ENCODE measurements at places on chromosomes 3 and 15.

DNA sequence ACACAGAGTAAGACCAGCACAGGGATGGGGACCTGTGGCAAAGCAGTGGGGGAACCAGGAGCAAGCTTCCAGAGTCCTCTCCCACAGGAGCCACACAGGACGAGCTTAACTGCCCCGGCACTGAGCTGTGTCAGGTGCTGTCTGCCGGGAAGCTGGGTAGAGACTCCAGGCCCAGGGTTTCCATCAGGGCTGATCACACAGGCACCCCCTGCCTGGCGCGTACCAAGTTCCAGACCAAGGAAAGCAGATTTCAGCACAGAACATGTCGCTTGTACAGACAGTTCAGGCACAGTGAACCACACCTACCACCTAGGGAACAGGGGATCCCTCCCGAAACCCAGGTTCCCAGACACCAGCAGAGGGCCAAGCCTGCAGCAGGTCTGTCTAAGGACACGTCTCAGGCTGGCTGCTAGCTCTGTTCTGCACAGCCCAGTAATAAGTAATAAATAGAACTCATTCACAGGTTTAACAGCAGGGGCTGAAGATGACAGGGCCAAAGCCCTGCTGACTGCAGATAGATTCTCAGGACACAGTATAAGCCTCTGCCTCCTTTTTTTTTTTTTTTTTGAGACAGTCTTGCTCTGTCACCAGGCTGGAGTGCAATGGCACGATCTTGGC lies 30.2 kb upstream of the OCA2 start:
- no peak for DNase-seq

- DNase-seq: no peak
Measured at GRCh38 chr3:51395493-51396213, 4.6 kb downstream of the RBM15B start.

GRCh38 chr3:128231606-128232005 lies 78.3 kb downstream of the EEFSEC start:
- DNase-seq: no peak

GRCh38 chr15:98745650-98746374 lies 97.5 kb downstream of the IGF1R start:
- DNase-seq: no peak

DNA sequence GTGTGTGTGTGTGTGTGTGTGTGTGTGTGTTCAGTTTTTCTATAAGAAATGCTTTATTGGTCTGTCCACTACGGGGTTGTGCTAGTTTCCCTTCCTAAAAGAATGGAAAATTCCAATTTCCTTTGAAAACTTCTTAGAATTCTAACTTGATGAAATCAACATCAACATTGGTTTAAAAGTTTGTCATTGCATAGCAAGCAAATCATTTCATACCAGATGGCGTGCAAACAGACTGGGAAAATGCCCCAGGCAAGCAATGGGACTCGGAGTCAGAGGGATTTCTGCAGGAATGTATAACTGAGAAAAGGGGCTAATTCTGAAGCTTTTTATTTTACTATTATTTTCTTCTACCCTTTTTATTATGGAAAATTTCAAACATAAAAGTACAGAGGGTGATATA lies 13.1 kb upstream of the DYNC1LI1 start:
- DNase-seq: no peak

DNA sequence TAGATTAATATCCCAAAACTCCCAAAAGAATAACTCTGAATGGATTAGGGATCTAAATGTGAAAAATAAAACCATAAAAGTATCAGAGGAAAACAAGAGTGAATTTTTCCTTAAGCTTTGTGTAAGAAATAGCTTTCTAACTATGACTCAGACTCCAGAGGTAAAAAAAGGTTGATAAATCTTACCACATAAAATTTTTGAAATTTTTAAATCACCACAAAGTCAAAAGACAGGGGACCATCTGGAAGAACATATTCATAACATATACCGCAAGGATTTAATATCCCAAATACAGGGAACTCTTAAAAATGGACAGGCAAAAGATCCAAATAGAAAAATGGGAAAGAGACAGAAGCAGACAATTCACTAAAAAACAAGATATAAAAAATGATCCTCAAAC lies 145.0 kb downstream of the ARNT2 start:
- no peak for DNase-seq

GRCh38 chr3:55426486-55426885 lies 60.6 kb downstream of the WNT5A start:
- DNase-seq: no peak

DNA sequence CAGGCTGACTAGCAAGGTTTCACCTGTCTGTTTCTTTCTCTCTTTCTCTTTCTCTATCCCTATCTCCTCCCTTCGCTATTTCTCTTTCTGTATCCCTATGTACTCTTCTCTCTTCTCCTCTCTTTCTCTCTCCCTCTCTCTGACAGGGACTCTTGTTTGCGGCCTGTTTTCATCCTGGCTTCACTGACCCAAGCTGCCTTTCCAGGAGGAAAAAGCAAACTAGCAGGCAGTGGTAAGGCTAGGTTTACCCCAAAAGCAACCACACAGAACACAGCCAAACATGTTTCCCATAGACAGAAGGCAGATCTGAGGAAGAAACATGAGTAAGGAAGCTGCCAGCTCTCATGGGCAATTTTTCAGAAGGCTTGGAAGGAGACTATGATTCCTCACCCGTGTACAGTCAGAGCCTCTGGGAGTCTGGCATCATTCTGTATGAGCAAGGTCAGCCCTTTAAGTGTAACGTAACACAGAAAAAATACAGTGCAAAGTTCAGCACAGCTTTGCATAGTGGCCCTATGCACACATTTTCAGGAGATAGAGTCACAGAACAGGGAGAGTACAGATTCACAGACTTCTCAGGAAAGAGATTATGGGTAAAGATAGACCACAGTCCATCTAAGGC lies 61.0 kb downstream of the OCA2 start:
- DNase-seq: no peak

DNA sequence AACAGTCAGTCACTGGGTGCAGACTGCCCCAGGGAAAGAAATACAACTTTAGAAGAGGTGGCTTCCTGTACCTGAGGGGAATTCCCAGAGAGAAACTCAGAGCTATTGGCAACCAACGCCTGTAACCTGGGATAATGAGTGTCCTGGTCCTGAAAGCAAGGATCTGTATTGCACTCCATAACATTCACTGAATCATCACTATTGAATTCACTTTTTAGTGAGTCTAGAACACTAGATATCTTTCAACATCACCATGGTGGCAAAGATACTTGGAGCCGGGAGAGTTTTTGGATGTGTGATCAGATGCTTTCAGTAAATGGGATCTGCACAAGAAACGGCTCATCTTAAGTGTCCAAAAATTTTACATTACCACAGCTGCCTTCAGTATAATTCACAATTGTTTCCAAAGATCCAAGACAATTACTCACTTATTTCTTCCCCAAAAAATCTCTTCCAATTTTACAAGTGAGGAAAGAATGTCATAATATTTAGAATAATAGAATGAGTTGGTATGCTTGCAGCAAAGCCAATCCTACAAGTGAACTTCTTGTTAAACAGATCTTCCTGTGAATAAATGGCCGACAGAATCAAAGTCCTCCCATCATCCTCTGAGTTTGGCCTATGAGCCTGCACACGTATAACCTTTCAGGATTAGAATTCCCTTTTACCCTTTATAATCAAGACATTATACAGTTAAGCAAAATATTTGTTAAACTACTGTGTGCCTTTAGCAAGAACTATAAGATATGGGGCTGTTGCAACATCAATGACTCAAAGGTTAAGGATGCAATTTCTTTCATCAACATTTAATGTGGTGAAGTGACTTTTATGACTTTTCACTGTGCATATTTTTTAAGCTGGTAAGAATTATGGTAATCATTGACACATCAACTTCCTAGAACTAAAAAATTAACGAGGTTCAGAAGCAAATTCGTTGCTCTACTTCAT lies 243.3 kb upstream of the COL8A1 start:
- DNase-seq: no peak

DNA sequence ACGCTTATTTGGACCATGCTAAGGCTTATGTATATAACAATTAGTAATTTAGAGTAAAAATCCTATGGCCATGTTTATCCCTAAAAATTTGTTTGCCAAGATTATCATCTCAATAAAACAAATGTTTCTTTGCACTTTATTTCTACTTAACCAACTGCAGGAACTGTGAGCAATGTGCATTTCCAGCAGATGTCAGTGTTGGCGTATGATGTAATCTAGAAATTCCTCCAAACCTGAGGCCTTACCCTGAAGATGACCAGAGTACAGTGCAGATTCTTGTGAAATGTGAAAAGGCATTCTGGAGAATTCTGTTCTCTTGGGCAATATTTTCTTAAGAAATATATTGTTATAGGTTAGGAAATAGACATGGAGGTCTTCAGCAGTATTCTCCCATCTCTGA lies 205.9 kb downstream of the MBNL1 start:
- peak; percentile 34 for DNase-seq

- DNase-seq: no peak
Measured at GRCh38 chr3:9675736-9676290, 26.5 kb downstream of the MTMR14 start.

- DNase-seq: no peak
Measured at GRCh38 chr15:27336676-27337075, 365.7 kb downstream of the GABRG3 start.

GRCh38 chr3:138888560-138888959 lies 53.8 kb upstream of the PIK3CB start:
- no peak for DNase-seq

DNA sequence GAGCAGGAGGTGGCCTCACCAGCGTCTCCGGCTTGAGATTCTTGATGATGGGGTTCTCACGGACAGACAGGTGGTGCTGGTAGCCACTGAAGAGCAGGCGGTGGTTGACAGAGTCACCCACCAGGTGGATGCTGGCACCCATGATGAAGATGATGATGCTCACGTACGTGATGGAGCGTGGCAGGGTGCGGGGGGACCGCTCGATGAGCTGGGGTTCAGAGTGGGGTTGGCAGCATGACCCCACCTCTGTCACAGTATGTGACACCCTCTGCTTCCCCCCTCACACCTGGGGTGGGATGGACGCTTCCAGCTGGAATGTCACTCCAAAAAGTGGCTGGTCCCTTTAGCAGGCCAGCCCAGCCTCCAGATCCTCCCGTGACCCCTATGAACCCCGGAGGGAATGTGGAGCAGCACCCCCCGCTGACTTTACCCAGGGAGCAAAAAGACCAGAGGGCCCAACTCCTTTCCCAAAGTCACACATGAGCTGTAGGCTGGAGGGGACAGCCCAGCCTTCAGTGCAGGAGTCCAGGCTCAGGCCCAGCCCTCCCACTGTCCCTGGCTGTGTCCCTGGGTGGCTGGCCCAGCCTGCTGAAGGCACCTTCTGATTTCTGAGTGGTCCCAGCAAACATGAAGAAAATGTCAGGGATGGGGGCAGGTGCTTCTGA lies 6.7 kb upstream of the CALML4 start:
- DNase-seq: no peak

DNA sequence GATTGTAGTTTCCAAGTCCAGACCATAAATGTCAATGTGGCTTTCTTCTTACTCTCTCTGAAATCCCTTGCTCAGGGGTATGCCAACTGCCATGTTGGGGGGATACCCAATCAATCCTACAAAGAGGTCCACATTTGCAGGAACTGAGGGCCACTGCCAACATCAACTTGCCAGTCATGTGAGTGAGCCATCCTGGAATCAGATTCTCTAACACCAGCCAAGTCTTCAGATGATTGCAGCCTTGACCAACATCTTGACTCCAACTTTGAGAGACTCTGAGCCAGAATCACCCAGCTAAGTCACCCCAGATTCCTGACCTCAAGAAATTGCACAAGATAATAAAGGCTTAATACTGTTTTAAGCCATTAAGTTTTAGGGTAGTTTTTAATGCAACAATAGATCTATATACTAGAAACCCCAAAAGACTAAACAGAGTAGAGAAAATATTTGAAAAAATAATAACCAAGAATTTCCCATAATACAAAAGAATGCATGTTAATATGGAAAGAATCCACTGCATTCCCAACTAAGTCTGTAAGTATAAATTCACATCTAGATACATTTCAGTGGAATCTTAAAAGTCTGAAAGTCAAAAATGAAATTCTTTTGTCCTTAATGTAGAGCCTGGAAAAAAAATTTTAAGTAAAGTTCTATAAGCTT lies 22.4 kb downstream of the ISG20 start:
- DNase-seq: no peak

GRCh38 chr3:59432665-59433064 lies 382.8 kb upstream of the CFAP20DC start:
- no peak for DNase-seq

- DNase-seq: no peak
Measured at GRCh38 chr3:37625690-37626360, 235.9 kb upstream of the CTDSPL start.

DNA sequence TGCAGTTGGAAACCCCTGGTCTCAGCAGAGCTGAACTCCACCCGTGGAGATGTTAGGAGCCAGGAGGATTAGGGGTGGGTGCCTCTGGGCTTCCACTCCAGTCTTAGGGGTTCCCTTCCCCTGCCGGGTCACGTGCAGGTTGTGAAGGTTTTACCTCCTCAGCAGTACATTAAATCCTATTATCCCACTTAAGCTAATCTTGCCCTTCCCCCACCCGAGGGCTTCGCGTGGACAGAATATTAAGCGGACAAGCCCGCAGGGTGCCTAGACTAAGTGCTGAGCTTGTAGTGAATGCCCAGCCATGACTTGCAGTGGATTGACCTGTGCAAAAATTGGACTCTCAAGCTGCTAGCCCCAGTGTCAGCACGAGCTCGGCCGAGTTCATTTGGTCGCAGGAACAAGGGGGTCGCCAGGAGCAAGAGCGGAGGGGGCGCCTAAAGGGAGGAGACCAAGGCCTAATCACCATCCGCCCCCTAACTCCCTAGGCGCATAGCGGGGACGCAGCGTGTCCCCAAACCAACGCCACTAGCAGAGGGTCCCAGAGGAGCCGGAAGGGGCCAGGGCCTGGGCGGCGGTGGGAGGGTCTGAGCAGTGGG lies 498 bp upstream of the SEMA4B start:
- no peak for DNase-seq

GRCh38 chr15:75425966-75426500 lies 25.5 kb downstream of the SIN3A start:
- DNase-seq: no peak

GRCh38 chr3:42914771-42915515 lies 9.0 kb downstream of the ZNF662 start:
- no peak for DNase-seq

GRCh38 chr3:194854659-194855390 lies 169.1 kb downstream of the FAM43A start:
- no peak for DNase-seq

GRCh38 chr3:119279101-119279554 lies 15.1 kb upstream of the ARHGAP31 start:
- DNase-seq: no peak

DNA sequence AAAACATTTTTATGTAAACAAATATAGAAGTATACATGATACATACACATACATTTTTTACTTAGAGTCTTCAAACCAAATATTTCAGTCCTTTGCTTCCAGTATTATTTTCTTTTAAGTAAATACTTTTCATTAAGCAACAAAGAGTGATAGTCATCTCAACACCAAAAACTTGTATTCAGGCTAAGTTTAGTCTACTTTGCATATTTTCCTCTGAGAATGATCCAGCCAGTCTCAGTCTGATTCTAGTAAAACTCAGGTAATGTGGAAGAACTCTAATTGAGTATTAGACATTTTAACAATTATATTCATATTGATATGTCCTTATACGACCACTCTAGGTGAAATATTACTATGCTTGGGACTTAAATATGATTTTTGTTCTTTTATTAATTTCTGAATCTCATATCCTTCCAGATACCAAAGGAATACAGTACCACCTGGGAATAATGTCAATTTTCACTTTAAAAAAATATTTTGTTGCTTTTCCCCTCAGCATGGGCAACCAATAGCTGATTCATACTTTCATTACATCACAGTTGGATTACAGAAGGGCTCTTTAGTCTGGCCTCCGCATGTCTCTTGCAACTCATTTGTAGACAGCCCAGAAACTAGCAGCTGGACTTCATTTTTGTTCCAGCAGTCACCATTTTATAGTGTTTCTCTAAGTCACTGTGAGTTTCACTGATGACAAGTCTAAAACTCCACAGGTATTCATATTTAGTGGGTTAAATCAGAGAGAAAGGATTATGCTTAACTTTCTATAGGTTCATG lies 390.4 kb downstream of the ZBTB20 start:
- DNase-seq: no peak
